Thymus (tissue), 14 donors: ENCODE measurements at places on chromosomes 3 and 15. TPM values are rescaled to one million over a fixed set of nuclear protein-coding genes. Genes with fewer than 3 reads are reported as not detected.

DNA sequence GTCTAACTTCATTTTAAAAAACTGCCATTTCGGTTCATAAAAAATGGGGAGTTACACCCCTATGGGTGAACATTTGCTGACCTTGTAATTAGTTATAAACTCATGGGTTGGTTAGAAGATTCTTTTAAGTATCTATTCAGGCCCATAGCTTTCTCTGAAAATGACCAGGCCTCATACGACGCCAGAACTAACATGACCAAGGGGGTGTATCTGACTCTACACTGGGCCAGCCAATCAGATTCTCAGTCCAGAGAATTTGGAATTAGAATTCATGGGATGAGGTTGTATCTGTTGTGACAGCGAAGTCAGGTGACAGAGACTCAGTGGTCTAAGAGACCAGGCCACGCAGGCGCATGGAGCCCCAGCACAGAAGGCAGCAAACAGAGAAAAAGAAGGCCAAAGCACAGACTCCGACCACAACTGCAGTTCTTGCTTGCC lies 981.4 kb downstream of the FHIT start:
- H3K27ac ChIP-seq, result no peak overlapping the region
- no peaks in the 10 kb centered on the region for H3K4me1 ChIP-seq
- no peak for DNase-seq

DNA sequence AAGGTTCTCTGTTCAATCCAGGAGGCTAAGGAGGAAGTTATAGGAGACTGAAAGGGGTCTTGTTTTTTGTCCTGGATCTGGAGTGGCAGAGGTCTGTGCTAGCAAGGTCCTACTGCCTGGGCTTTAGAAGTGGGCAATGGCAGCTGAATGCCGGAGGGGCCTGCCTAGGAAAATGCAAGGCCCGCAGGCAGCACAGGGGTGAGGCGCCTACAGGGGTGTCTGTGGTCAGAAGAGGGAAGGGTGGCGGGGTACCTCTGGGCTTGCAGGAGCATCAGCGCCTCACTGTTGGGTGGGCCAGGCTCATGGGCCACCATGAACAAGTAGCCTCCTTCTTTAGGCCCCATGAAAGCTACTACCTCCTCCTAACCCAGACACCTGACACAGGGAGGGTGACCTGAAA lies 175.4 kb downstream of the PEX5L start:
- H3K36me3 ChIP-seq, result no peaks in the 10 kb centered on the region
- no peak for DNase-seq
- no peak overlapping the region for H3K4me3 ChIP-seq
- H3K27ac ChIP-seq, result no peak overlapping the region

The ADGRG7 gene
- total RNA-seq, result 0.14 TPM

The C3orf62 gene
- total RNA-seq, result 2.3 TPM
